Stimulated activated CD8-positive, alpha-beta memory T cell treated with anti-CD3 and anti-CD28 coated beads, Interleukin-2, amount 100 ng/mL, for 48 hours (primary cell): ENCODE measurements at places on chromosomes 12 and 14.
A peak's percentile ranks its signal among the peaks of the same experiment; 100 is the strongest.

- no peak for DNase-seq
Observed at GRCh38 chr12:101165319-101165718, 44.7 kb downstream of the SLC5A8 start.

DNA sequence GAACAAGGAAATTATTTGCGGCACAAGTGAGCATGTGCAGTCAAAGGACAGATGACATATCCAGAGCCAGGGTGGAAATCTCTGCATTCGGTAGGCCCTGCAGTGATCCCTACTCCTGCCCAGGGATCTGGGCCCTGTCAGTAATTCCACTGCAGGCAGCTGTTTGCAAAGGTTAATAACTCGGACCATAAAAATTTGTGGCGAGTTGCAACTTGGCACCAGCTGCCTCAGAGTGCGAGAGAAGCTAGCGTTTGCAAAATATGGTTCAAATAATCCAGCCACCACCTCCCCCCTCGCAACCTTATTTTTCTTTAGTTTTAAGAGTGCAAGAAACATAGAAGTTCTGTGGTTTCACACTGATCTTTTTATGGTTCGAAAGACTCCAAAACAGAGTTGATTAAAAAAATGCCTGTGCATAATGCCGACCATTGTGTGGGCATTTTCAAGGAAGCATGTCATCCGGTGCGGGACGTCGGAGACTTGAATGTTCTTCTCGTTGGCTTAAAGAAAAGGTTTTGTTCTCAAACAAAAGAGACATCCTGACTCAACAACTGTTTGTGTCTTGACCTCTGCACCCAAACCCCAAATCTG is 224.5 kb downstream of the BCL11B start:
- no peak for DNase-seq

GRCh38 chr12:47361389-47362021 is 281.7 kb upstream of the AMIGO2 start:
- DNase-seq, result peak; percentile 34

DNA sequence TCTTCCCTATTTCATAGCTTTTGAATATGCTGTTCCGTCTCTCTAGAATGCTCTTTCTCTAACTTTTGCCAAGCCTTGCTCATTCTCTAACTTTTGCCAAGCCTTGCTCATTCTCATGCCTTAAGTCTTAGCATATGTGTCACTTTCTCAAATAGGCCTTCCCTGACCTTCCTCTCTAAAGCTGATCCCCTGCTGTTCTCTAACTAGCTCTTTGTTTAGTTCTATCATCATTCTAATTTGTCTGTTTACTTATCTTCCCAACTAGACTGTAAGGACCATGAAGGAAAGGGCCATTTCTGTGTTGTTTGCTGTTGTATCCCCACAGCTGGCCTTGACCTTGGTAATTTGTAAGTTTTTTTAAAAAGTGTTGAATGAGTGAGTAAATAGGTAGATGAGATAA is 71.1 kb downstream of the ZNF641 start:
- DNase-seq, result no peak

- no peak for DNase-seq
Observed at GRCh38 chr12:115341442-115341841, 657.5 kb upstream of the TBX3 start.

DNA sequence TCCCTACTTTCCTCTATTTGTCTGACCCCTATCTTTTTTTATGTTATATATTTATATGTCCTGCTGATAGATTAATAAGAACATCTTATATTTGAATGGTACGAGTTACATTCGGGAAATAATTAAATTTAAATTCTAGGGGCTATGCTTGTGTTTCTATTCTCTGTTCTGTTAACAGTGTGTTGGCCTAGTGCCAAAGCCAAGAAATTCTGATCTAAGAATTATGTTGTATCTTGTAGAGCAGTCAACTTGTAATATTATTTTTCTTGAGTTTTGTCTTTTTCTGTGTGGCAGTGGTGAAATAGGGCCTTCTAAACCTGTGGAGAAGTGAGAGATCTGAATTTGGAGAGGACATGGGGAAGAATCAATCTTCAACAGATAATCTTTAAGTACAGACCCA is 9.0 kb upstream of the HSPA2 start:
- no peak for DNase-seq

GRCh38 chr12:8445731-8446130 is 10.0 kb upstream of the CLEC6A start:
- no peak for DNase-seq

- DNase-seq, result no peak
Observed at GRCh38 chr14:49769581-49770211, 1.7 kb downstream of the KLHDC2 start.

- DNase-seq, result no peak
Observed at GRCh38 chr14:50388256-50388931, 8.3 kb downstream of the CDKL1 start.

DNA sequence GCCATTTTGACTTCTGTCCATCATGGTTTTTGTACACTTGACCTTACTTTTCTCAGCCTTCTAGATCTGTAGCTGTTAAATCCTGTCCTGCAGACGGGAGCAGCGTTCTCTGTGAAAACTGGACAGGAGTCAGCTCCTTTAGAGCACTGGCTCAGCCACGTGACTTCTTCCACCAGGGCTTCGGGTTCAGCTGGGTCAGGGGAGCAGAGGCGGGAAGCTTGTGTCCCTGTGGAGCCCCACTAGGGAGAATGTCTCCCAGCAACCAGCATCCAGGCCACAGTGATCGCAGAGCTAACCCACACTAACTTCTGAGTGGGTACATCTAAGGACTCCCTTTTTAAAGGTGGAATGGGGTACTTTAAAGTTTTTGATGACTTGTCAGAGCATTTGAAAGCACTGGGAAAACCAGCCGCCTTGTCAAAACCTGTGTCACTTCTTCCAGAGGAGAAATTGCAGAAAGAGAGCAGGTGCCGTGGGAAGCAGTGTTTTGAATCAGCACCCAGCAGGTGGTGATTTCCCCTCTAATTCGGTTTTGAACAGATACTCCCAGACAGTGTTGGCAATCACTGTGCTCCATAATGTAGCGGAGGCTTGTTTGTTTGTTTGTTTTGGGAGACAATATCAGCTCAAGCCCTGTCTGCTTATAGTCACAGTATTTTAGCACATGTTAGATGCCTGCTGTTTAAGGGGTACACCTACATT is 17.9 kb downstream of the DERA start:
- DNase-seq, result no peak

GRCh38 chr12:114686773-114687500 is 3.0 kb upstream of the TBX3 start:
- DNase-seq, result no peak

- no peak for DNase-seq
Observed at GRCh38 chr12:123989753-123990152, 16.7 kb downstream of the ZNF664 start.

GRCh38 chr14:61573748-61574513 is 121.4 kb upstream of the HIF1A start:
- DNase-seq, result no peak

GRCh38 chr12:98754095-98754494 is 109.0 kb downstream of the APAF1 start:
- DNase-seq, result no peak

DNA sequence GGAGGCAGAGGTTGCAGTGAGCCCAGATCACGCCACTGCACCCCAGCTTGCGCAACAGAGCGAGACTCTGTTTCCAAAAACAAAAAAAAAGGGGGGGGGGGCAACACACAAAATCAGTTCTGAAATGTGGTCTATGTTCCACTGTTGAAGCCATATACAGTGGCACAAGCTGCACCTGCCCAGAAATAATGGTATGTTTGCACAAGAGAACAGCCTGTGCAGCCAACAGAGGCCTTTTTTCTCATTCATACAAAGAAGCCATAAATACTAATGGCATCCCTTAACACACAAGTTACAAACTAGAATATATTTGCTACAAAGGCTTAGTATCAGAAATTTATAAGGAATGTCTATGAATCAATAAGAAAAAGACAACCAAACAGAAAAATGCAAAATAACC is 37.1 kb downstream of the ITPR2 start:
- no peak for DNase-seq

DNA sequence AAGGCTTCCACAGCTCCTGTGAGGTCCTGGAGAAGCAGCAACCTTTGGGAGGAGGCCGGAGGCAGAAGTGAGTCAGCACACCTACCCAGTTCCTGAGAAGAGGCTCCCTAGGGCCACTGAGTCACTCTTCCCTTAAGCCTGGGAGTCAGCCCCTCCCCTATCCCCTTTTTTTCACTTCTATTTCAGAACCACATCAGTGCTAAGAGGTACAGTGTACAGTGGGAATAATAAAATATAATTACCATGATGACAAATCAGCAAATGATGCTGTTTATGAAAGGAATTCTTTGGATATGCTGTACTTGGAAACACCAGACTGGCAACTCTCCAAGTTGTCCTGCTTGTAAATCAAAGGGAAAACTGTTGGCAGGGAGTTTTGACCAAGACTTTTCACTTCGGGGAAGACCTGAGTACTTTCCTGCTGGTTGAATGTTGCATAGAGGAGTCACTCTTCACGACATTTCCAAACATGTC is 7.8 kb upstream of the TBPL2 start:
- DNase-seq, result peak; percentile 43

DNA sequence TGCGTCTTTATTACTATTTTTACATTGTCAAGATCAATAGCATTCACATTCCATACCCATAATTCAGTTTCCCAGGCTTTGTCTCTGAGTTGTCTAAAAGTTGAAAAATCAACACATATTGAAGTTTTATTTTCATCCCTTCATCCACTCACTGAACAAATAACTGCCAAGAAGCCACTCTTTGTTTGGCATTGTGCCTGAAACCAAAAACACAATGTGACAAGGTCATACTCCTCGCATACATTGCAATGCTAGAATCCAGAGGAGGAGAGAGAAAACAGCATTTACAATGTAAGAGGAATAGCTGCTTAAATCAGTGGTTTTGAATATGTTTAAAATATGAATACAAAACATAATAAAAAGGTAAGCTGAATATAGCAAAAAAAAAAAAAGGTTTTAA is 71.8 kb downstream of the CCDC60 start:
- no peak for DNase-seq

DNA sequence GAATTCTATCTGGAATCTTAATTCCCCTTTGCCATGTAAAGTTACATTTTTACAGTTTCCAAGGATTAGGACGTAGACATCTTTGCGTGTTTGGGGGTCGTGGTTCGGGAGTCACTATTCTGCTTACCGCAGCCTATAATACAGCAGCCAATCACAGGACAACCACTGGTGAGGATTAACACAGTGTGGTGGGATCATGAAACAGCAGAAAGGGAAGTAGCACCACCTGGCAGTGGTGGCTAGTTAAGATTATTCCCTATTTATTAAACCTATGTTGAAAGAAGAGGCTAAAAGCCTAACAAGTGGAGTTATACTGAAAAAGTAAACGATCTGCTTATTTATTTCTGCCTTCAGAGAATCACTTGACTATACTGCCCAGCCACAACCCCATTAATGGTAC is 71.7 kb downstream of the IPO8 start:
- DNase-seq, result no peak

DNA sequence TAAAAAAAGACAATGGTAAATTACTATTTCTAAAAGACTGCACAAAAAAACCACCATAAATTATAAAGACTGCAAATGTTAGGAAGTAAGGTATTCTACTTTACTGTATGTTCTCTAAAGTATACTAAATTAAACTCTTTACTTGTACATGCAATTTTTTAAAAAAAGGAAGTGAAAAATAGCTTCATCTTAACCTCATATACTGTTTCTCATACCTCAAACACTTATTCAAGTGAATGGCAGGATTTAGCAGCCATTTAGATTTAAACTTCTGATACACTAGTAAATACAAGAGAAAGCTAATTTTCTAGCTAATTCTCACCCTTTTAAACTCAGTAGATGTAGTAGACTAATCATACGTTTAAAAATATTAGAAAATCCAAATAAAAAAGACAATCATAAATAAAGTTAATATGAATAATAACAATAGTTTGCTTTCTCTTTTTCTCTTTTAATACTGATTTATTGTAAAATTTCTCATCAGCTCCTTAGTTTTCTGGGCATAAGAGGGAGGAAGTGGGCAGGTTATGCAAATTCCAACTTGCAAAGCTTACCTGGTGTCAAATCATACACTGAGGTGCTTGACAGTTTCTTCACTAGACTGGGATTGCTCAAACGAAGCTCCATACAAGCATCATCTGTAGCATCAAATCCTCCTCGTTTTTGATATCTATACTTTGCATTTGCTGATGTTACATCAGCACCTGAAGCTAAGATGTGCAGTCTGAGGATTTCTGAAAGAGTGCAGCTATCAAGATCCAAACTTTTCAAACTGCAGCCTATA is 71.0 kb upstream of the CFL2 start:
- no peak for DNase-seq

GRCh38 chr12:16349131-16349460 is 1.7 kb downstream of the MGST1 start:
- DNase-seq, result no peak

DNA sequence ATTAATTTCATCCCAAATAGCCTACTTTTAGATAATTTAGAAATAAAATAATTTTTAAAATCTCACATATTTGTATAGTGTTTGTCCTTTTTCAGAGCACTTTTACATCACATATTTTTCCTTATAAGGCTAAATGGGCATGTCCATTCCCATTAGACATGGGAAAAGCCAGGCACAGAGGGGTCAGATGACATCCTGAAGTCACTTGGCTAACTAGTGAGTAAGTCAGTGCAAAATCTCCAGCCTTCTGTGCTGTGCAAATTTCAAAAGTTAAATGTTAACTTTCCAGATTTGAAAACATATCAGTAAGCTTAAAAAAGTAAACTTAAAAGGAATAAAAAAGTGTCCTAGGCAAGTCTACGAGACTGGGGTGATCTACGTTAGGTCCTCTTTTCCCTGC is 117.4 kb downstream of the EMP1 start:
- DNase-seq, result no peak

DNA sequence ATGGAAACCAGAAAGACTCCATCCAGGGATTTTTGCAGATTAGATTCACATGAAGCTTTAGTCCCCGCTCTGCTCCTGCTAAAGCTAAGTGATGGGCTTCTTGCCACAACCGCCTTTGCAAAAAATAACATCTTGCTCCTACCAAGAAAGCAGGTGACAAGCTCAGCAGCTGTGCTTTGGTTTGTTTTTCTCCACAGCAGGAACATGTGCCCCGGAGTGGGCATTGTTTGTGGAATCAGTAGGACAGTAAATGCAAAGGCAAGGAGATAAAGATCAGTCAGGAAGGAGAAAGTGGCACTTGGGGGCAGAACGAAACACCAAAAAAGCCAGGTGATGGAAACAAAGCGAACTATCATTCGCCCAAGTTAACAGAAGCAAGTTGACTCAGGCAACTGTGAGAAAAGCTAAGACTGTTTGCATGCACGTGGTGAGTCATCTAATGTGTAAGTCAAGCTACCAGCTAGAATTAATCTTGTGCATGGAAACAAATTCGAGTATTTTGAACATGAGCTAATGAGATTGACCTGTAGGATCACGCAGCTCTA is 165.5 kb upstream of the PLXNC1 start:
- DNase-seq, result no peak

- no peak for DNase-seq
Observed at GRCh38 chr12:84986117-84986516, 50.0 kb downstream of the TSPAN19 start.

DNA sequence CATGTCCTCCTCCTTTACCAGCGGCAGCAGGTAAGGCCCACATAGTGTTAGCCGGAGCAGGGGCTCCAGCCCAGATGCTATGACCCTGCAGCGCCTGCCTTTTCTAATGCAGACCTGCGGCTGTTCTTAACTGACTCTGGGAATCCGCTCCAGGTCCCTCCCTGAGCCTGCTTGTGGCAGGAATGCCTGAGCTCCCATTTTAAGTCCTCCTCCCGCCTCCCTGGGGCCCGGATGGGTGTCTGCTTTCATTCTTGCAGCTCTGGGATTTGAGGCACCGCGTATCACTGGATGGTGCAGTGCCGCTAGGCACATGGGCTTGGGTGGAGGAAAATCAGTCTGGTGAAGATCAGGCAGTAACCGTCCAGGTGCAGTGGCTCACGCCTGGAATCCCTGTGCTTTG is 7.6 kb downstream of the TSPAN9 start:
- DNase-seq, result no peak

GRCh38 chr14:94447206-94447605 is 5.4 kb downstream of the SERPINA11 start:
- DNase-seq, result no peak
